ENCODE measurements at places on chromosomes 16 and 17.

GRCh38 chr17:18314059-18314730 is 599 bp downstream of the TOP3A start:
- DNase-seq = no peak

GRCh38 chr16:29821643-29822115 is 1.4 kb downstream of the MVP start:
- no peak for DNase-seq

DNA sequence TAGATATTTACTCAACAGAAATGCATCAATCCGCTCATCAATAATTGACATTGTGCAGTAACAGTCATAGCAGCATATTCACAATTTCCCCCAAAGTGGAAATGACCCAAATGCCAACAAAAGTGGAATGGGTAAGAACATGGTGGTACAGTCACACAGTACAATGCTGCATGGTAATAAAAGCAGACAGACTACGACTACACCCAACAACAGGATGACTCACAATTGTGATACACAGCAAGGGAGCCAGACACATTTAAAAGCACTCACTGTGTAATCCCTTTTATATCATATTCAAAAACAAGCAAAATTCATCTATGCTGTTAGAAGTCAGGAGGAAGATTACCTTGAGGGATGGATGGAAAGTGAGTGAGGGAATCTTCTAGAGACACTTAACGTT is 76.5 kb upstream of the NUDT7 start:
- DNase-seq = no peak

DNA sequence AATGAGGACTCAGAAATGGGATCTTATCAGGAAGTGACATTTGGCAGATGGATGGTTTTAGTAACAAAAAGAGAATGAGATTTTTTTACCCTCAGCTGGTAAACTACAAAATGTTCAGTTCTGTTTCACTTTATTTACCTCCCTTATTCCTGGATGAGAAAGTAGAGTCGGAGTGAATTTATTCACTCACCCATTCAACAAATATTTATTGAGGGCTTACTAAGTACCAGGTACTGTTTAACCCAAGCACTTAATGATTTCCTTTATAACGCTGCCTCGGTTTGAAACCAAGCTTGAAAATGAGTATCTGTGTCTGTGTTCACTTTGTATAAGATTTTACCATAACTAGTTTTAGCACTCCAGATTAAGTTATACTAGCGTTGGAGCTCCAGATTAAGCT is 38.1 kb downstream of the CDRT15 start:
- DNase-seq = no peak

DNA sequence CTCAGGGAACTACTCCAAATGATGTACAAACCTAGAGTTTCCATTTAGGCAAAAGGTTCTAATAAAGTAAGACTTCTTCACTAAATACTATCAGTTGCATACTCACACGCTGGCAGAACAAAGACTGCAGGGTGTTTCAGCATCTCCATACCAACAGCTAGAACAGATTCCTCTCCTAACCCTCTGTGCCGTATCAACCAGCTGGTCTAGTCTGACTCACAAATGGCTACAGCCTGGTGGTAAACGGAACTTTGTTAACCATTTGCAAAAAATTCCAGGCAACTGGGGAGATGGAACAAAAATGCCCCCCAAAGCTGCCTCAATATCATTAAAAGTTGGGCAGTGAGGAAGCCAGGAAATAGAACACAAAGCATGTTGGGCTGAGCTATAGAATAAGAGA is 217.1 kb downstream of the GRIN2A start:
- no peak for DNase-seq

DNA sequence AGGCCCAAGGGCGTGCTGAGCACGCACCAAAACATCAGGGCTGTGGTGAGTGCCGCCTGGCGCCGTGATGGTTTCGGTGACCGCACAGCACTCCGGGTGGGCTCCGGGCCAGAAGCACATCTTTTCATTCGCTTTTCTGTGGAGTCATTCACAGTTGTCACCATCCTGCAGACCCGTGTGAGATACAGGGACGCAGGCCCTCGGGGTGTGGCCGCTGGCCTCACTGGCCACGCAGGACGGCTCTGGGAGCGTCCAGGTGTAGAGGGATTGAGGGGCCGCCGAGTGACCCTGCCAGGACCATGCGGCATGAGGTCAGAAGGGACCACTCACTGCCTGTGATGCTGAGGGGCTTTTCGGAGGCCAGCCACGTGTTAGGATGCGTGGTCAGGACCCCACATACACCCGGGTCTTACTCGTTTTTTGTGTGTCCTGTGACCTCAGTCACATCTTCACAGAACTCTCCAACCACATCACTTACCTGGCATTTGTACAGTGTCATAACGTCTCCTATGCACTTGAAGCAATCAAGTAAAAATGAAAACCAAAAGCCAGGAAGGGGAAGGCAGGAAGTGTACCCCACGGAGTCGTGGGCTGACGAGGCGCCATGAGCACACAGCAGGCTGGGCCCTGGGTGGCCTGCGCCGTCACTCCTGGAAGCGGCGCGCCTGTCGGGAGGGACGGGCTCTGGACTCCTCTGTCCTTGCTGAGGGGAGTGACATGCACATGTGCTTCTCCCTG is 7.8 kb downstream of the ACSF3 start:
- DNase-seq = no peak

DNA sequence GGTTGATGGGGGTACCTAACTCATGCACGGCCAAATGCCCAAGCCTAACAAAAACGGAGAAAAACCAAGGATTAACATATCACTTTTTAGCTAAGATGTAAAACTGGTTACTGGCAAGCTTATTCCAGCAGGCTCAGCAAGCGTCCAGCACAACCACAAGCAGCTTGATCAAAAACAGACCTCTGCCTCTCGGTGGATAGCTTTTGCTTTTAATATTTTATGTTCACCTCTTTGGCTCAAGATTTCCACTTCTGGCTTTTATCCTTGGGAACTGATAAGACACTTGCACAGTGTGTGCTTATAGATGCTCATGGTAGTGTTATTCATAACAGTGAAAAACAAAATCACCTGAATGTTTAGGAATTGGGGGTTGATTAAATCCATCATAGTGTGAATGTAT is 206.9 kb upstream of the CACNG5 start:
- DNase-seq = no peak

DNA sequence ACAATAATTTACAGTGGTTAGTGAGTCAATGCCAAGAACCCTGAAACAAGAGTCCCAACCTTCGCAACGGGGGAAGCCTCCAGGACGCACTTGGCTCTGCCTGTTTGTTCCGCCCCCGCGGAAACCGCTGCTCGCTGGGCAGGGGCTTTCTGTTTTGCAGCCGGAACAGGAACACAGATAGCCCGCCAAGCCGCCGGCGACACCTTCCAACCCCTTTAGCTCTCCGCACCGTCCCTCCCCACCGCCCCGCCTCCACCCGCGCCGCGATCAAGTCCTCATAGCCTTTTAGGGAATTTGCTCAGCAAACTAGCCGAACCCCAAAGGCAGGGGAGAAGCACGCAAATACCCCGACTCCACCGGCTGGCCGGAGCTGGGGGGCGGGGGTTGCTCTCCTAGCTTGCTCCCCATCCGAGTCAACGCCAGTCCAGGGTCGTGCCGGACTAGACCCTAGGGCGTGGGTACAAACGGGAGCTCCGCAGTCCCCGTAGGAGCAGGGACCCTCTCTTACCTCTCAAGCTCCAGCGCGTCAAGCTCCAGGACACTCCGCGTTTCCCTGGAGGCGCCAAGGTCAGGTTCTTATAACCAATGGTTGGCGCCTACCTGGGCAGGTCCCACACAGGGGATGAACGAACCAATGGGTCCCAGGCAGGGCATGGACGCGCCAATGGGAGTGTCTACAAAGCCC is at the start of gene SLFN13:
TSS of gene SLFN13 (minus strand) at position 553 of the 685 bp plus-strand sequence. CDS start 3,086 bp downstream, outside the sequence.
- DNase-seq = peak; percentile 69

GRCh38 chr17:76296186-76296585 is 11.9 kb downstream of the QRICH2 start:
- no peak for DNase-seq

Measured in ureter (tissue), 1 donor.